ENCODE measurements at places on chromosomes 1 and 21. TPM values are rescaled to one million over a fixed set of nuclear protein-coding genes. Genes with fewer than 3 reads are reported as not detected.
A peak's percentile ranks its signal among the peaks of the same experiment; 100 is the strongest.

DNA sequence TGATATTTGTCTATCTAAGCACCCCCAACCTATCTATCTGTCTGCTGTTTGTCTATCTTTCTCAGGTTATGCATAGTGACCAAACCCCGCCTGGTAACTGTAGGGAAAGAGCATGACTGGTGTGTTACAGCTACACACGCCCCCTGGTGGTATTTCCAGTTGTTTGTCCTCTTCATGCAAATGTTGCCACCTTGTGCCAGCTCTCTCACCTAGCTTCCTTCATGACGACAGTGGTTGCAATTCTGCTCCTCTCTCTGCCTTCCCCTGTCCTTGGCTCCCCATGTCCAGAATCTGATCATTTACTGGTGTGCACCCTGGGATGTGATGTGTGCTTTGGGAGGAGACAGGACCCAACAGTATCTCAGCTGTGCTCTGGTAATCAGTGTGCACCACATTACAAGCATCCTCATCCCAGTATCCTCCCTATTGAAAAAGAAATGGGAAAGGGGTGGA is 8.1 kb upstream of the INKA2 start:
- H3K27ac ChIP-seq, result no peak overlapping the region
- no peak for DNase-seq
- H3K4me3 ChIP-seq, result no peak overlapping the region
- H3K4me1 ChIP-seq, result peaks cover 9% of the 10 kb centered on the region
- H3K27me3 ChIP-seq, result no peaks in the 10 kb centered on the region
- no peaks in the 10 kb centered on the region for H3K36me3 ChIP-seq

DNA sequence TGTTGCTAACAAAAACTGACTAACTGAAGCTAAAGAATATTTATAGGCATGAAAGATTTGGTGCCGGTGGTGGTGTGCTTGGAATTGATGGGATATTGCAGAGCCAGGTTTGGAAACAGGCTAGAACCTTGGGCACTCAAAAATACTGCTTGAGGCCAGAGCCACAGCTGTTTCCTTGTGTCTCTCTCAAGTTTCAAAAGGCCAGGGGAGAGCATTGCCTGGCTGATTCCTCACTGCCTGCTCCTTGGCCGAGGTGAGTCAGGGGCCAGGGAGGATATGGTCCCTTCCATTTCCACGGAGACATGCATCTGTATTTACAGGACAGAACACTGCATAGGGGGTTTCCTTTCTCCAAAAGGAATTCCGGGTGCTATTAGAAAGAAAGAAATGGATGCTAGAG is 36.1 kb upstream of the IVNS1ABP start:
- no peak for DNase-seq
- no peaks in the 10 kb centered on the region for H3K27me3 ChIP-seq
- peak overlapping the region; percentile 66 for H3K27ac ChIP-seq
- peaks cover 37% of the 10 kb centered on the region for H3K4me1 ChIP-seq

Gene OMA1
- total RNA-seq, result 9.3 TPM

- H3K4me3 ChIP-seq, result no peak overlapping the region
- peaks cover 6% of the 10 kb centered on the region for H3K36me3 ChIP-seq
- H3K4me1 ChIP-seq, result peaks cover 16% of the 10 kb centered on the region
- no peak for DNase-seq
Observed at GRCh38 chr1:83901547-83902155, 97.3 kb downstream of the TTLL7 start.

DNA sequence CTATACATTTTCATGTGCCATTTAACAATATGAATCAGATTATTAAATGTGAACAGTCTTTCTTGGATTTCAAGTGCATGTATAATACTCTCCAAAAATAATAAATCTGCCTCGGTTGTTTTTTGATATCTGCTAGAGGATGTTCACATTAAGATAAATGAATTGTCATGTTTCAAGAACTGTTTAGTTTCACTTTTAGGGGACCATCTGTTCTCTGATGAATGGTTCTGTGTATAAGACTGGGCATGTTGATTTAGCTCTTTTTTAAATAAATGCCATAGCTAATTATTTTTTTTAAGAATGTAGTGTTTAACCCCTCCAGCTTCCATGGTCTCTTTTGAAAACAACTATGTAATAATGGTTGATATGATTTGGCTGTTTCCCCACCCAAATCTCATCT is 1245.1 kb upstream of the ADGRL4 start:
- no peak for DNase-seq
- no peak overlapping the region for H3K27ac ChIP-seq
- H3K27me3 ChIP-seq, result no peaks in the 10 kb centered on the region
- H3K36me3 ChIP-seq, result no peaks in the 10 kb centered on the region
- peaks cover 24% of the 10 kb centered on the region for H3K4me1 ChIP-seq
- H3K4me3 ChIP-seq, result no peak overlapping the region

- no peak overlapping the region for H3K4me3 ChIP-seq
- H3K27ac ChIP-seq, result no peak overlapping the region
- no peaks in the 10 kb centered on the region for H3K27me3 ChIP-seq
- DNase-seq, result no peak
- peaks cover 4% of the 10 kb centered on the region for H3K36me3 ChIP-seq
Observed at GRCh38 chr21:44792702-44793591, 8.7 kb downstream of the UBE2G2 start.

GRCh38 chr1:1026599-1027413 is 6.9 kb downstream of the AGRN start:
- peaks cover 2% of the 10 kb centered on the region for H3K36me3 ChIP-seq
- H3K4me3 ChIP-seq, result no peak overlapping the region

GRCh38 chr21:15682186-15682895 is 47.4 kb upstream of the USP25 start:
- H3K36me3 ChIP-seq, result no peaks in the 10 kb centered on the region
- H3K27me3 ChIP-seq, result no peaks in the 10 kb centered on the region
- no peak overlapping the region for H3K4me3 ChIP-seq
- peak overlapping the region; percentile 42 for H3K27ac ChIP-seq

DNA sequence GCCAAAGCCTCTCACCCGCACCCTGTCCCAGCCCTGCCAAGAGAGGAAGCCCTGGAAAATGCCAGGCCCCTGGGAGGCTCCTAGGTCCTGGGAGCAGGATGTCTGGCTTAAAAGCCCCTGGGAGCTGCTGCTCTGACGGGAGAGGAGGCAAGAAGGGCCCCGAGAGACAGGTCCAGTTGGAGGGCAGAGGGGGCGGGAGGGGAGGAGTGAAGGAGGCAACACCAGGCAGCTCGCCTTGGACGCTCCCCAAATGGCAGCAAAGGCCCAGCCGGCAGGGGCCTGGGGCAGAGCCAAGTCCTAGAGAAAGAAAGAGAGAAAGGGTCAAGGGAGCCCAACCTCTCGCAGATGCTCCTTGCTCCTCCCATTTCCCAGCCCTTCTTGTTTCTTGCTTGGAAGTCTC is 6.8 kb downstream of the ETV3L start:
- H3K4me1 ChIP-seq, result peaks cover 10% of the 10 kb centered on the region
- no peak overlapping the region for H3K4me3 ChIP-seq
- H3K27me3 ChIP-seq, result no peaks in the 10 kb centered on the region
- DNase-seq, result no peak
- H3K27ac ChIP-seq, result no peak overlapping the region
- H3K36me3 ChIP-seq, result no peaks in the 10 kb centered on the region

Gene FMO5
- 1.8 TPM for total RNA-seq

GRCh38 chr1:199678771-199679170 is 348.7 kb upstream of the NR5A2 start:
- H3K4me3 ChIP-seq, result no peak overlapping the region
- peaks cover 45% of the 10 kb centered on the region for H3K27me3 ChIP-seq
- no peaks in the 10 kb centered on the region for H3K36me3 ChIP-seq
- H3K4me1 ChIP-seq, result no peaks in the 10 kb centered on the region
- H3K27ac ChIP-seq, result no peak overlapping the region

- H3K4me3 ChIP-seq, result no peak overlapping the region
- no peak for DNase-seq
- peaks cover 85% of the 10 kb centered on the region for H3K4me1 ChIP-seq
- no peaks in the 10 kb centered on the region for H3K27me3 ChIP-seq
Observed at GRCh38 chr1:12454406-12455391, 163.3 kb downstream of the DHRS3 start.

- no peak for DNase-seq
- no peak overlapping the region for H3K27ac ChIP-seq
- peaks cover 11% of the 10 kb centered on the region for H3K4me1 ChIP-seq
- H3K36me3 ChIP-seq, result no peaks in the 10 kb centered on the region
- H3K27me3 ChIP-seq, result no peaks in the 10 kb centered on the region
- no peak overlapping the region for H3K4me3 ChIP-seq
Observed at GRCh38 chr1:223849352-223850254, 3.9 kb upstream of the TP53BP2 start.

Gene FMO3
- total RNA-seq, result 0.27 TPM

Gene TIE1
- not detected for total RNA-seq

- no peak overlapping the region for H3K27ac ChIP-seq
- H3K4me1 ChIP-seq, result no peaks in the 10 kb centered on the region
- H3K4me3 ChIP-seq, result no peak overlapping the region
- H3K27me3 ChIP-seq, result peaks cover 12% of the 10 kb centered on the region
Observed at GRCh38 chr1:88514544-88515060, 169.5 kb upstream of the PKN2 start.

GRCh38 chr1:222750651-222751050 is 13.6 kb downstream of the FAM177B start:
- no peak overlapping the region for H3K27ac ChIP-seq
- no peak for DNase-seq
- peaks cover 5% of the 10 kb centered on the region for H3K27me3 ChIP-seq
- no peaks in the 10 kb centered on the region for H3K36me3 ChIP-seq
- no peak overlapping the region for H3K4me3 ChIP-seq
- H3K4me1 ChIP-seq, result peaks cover 7% of the 10 kb centered on the region

DNA sequence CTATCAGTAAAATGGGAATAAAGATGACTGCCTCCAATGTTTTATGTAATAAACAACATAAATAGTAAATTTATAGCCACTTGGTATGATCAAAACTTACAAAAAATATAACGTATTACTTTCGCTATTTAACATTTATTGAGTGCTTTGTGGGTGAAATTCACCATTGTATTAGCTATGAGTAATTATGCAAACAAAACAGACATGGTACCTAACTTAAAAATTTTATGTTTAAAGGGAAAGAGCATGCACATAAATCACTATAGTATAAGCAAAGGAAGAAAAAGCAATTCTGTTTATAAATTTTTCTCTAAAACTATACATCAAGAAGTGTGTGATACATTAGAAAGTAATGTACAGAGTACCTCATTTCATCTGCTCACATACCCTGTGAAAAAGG is 1046.2 kb downstream of the NCAM2 start:
- no peaks in the 10 kb centered on the region for H3K36me3 ChIP-seq
- no peak overlapping the region for H3K4me3 ChIP-seq
- no peak for DNase-seq
- H3K27me3 ChIP-seq, result no peaks in the 10 kb centered on the region
- no peak overlapping the region for H3K27ac ChIP-seq

DNA sequence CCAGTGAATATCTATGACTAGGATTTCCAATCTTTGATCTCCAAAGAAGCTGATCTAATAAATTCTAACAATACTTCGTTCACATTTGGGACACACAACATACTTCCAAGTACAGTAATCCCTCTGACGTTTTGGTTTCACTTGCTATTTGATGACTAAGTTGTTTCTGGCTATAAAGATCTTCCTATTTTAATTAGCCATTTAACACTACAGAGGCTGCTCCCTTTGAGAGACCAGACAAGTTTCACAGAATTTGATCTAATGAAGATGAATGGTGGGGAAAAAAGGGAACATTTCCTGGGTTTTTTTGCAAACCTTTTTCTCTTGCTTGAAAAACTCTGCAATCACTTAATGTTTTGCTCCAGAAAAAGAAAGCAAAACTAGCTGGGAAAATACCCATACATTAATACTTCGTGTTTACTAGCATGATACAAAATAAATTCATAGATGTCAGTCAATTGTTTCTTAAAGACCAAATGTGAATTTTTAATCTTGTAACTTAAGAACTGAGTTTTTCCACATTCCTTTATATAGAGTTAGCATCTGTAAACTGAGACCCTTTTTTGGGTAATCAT is 28.0 kb upstream of the GLIS1 start:
- DNase-seq, result no peak
- no peaks in the 10 kb centered on the region for H3K27me3 ChIP-seq
- peak overlapping the region; percentile 20 for H3K4me3 ChIP-seq
- peaks cover 5% of the 10 kb centered on the region for H3K36me3 ChIP-seq

DNA sequence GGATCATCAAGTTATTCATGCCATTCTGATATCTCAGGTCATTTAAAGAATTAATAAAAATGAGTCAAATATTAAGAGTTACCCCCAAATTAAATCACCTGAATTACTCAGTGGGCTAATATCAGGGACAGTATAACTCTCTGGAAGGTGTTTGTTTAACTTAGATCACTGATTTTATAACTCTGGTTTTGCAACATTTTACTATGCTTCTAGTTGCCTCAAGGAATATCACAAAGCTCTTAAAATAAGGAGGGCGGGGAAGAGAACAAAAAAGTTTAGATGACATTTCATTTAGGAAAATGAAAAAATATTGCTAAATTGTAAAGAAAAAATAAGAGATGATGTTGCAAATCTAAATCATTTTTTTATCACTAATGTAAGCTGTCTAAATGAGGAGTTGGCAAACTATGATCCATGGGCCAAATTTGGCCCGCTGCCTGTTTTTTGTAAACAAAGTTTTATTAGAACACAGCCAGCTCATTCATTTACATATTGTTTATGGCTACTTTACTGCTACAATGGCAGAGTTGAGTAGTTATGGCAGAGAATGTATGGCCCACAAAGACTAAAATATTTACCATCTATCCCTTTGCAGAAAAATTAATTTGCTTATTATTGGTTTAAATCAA is 31.9 kb upstream of the SLC19A2 start:
- no peak overlapping the region for H3K4me3 ChIP-seq
- no peaks in the 10 kb centered on the region for H3K4me1 ChIP-seq
- peaks cover 2% of the 10 kb centered on the region for H3K27me3 ChIP-seq
- DNase-seq, result no peak

Gene ZFP69
- total RNA-seq, result 4.5 TPM

DNA sequence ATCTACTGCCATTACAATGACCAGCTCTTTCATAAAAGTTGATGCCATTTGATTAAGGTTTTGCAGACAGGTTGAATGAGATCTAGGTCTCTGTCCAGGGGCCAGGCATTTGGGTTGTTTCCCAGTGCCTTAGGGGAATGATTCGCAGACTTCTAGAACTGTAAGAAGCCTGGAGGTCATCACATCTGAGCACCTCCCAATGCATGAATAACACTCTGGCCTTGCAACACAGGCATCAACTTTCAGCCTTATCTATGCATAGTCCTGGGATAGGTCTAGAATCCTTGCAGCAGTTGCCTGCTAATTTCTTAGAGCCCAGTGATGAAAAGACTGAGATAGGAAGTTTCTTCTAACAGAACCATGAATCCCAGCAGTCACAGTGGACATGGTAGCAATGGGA is 44.8 kb upstream of the KCND3 start:
- no peak for DNase-seq
- peaks cover 12% of the 10 kb centered on the region for H3K27me3 ChIP-seq
- no peaks in the 10 kb centered on the region for H3K36me3 ChIP-seq
- no peaks in the 10 kb centered on the region for H3K4me1 ChIP-seq

- H3K4me3 ChIP-seq, result no peak overlapping the region
- DNase-seq, result no peak
- no peaks in the 10 kb centered on the region for H3K36me3 ChIP-seq
- H3K27me3 ChIP-seq, result peaks cover 7% of the 10 kb centered on the region
Observed at GRCh38 chr1:221025501-221025900, 146.3 kb downstream of the HLX start.
